ENCODE measurements at places on chromosomes 5 and 9. TPM values are rescaled to one million over a fixed set of nuclear protein-coding genes. Genes with fewer than 3 reads are reported as not detected.

DNA sequence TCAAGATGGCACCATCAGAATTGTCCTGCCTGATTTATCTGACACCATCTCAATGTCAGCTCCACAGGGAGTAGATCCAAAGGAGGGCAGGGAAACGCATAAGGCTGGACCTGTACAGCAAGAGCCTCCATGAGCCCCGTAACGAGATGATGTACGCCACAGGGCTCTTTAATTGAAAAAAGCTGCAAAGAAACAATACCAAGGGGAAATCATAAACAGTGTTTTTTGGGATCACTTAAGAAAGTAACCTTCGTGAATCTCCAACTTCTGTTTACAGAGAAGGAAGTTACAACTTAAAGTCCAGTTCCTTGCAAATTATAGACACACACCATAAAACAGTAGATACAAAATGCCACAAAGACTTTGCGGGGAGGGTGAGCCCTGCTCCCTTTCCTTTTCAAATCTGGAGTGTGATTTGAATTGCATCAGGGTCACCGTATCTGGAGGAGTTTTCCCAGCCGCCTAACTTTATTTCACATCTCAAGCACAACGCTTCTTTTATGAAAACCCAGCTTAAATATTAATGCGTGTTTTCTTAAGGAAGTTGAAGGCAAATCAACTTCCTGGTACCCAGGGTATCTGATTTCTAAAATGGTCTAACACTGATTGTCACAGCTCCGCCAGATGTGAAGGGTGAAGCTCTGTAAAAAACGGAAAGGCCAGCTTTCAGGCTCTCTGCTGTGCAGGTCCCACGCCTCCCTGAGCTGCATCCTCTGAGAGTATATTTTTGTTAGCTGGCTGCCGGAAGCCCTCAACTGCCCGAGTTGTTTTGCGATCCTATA, 88.9 kb downstream of the EBF1 start:
- DNase-seq = no peak

The IRGM gene
- total RNA-seq = not detected

GRCh38 chr5:32249668-32250067, 63.1 kb downstream of the MTMR12 start:
- DNase-seq = no peak

- no peak for DNase-seq
These were observed 202.7 kb downstream of the ATP10B start for GRCh38 chr5:160649304-160649703.

The CHSY3 gene
- 0.86 TPM for total RNA-seq

- DNase-seq = peak; percentile 94
These were observed at the start of gene TRIO for GRCh38 chr5:14142827-14143545. Gene TRIO (plus strand): TSS chr5:14143342. CDS start chr5:14143726, 384 bp downstream.

- no peak for DNase-seq
These were observed 168.7 kb downstream of the KDM4C start for GRCh38 chr9:6926436-6926835.

The IFNW1 gene
- total RNA-seq = not detected
